IPS-NIHi11 (cell line): ENCODE measurements at places on chromosomes 7 and 10.

DNA sequence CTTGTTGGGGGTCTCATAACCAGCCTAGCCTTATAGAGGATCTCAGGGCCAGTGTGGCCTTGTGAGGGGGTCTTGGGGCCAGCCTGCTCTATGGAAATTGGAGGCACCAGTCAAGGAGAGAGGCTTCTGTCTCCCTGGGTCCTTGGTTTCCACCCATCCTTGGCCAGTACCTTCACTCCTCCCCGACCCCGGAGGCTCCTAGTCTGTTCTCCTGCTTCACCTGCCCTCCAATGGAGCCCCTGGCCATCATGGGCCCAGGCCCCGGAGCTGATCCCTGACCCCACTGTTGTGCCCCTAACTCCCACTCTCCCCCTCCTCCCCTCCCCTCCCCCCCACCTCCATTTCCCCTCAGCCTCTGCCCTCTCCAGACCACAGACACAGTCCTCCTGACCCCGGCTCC lies 29.7 kb downstream of the RASGEF1A start:
- DNase-seq = no peak

GRCh38 chr10:71494980-71495381 lies 98.3 kb downstream of the CDH23 start:
- DNase-seq = no peak

GRCh38 chr7:78037603-78038002 lies 239.0 kb downstream of the PHTF2 start:
- DNase-seq = no peak

GRCh38 chr7:74495112-74496086 lies 41.7 kb downstream of the GTF2IRD1 start:
- DNase-seq = no peak

DNA sequence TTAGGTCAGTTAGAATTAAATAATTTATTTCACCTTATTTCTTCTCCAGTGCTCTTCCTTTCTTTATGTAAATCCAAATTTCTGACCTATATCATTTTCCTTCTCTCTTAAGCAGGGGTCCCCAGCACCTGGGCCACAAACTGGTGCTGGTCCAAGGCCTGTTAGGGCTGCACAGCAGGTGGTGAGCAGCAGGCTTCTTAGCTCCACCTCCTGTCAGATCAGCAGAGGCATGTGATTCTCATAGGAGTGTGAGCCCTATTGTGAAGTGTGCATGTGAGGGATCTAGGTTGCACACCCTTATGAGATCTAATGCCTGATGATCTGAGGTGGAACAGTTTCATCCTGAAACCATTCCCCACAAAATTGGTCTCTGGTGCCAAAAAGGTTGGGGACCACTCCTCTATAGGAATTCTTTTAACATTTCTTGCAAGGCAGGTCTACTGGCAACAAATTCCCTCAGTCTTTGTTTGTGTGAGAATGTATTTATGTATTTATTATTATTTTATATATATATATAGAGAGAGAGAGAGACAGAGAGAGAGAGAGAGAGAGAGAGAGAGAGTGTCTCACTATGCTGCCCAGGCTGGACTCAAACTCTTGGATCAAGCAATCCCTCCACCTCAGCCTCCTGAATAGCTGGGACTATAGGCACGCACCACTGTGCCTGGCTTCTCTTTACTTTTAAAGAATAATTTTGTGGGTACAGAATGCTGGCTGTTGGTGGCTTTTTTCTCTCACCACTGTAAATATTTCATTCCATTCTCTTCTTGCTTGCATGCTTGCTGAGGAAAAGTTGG lies 4.3 kb upstream of the ABCC2 start:
- DNase-seq = no peak

DNA sequence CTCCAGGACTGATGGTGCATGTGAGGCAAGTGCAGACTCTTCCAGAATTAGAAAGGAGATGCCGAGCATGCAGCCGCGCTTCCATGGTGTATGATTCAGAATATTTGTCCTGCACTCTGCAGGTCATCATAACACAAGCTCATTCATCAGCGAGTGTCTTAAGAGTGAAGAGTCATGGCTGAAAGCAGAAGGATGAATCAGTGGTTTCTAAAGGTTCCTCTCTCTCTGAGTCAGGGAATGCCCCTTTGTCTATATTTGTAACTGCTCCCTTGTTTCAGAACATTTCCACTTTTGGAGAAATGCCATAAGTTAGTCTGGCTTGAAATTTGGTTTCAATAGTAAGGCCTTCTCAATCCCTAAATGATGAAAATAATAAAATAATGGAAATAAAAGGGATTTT lies 52.3 kb downstream of the HECW1 start:
- DNase-seq = no peak

- DNase-seq = no peak
Observed at GRCh38 chr7:151541709-151542499, 22.2 kb upstream of the RHEB start.

GRCh38 chr10:91123261-91123660 lies 97.2 kb upstream of the PCGF5 start:
- DNase-seq = no peak

DNA sequence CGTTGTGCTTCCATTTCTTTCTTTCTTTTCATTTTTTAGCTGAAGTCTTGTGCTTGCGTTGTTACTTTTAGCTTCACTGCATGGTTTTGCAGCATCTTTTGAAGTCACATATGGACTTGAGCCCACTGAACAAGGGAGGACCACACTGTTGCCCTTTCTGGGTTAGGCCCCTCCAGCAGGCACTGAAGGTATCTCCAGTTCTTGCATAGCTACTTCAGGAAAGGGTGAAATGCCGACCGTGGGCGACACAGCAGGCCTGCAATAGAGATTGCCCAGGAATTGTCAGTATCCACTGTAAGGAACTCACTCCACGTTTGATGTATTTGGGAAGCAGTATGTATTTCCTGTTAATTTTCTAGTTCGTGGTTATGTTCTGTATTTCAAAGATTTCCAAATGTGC lies 85.1 kb downstream of the WDR37 start:
- no peak for DNase-seq

DNA sequence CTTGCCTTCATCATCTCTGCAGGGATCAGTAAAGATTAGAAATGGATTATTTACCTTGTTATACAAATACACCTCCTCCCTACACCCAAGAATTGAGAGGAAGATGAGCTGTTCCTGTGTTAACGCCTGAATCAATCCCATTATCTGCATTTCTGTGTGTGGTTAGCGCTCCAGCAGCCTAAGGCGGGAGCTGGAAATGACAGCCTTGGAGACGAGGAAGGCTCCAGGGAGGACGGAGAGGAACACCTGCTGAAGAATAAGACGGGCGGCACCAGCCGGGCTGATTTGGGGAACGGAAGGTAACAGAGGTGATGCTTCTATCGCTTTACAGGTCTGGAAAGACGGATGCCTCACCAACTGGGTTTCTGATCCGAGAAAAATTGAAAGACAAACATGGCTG lies 34.2 kb upstream of the DDC start:
- no peak for DNase-seq

- no peak for DNase-seq
Observed at GRCh38 chr7:130648580-130648979, 20.0 kb downstream of the COPG2 start.

GRCh38 chr10:5891009-5891408 lies 966 bp downstream of the FBH1 start:
- no peak for DNase-seq

- DNase-seq = no peak
Observed at GRCh38 chr7:150969475-150969874, 8.6 kb downstream of the KCNH2 start.

GRCh38 chr7:95427166-95427565 lies 7.7 kb downstream of the PON2 start:
- no peak for DNase-seq

DNA sequence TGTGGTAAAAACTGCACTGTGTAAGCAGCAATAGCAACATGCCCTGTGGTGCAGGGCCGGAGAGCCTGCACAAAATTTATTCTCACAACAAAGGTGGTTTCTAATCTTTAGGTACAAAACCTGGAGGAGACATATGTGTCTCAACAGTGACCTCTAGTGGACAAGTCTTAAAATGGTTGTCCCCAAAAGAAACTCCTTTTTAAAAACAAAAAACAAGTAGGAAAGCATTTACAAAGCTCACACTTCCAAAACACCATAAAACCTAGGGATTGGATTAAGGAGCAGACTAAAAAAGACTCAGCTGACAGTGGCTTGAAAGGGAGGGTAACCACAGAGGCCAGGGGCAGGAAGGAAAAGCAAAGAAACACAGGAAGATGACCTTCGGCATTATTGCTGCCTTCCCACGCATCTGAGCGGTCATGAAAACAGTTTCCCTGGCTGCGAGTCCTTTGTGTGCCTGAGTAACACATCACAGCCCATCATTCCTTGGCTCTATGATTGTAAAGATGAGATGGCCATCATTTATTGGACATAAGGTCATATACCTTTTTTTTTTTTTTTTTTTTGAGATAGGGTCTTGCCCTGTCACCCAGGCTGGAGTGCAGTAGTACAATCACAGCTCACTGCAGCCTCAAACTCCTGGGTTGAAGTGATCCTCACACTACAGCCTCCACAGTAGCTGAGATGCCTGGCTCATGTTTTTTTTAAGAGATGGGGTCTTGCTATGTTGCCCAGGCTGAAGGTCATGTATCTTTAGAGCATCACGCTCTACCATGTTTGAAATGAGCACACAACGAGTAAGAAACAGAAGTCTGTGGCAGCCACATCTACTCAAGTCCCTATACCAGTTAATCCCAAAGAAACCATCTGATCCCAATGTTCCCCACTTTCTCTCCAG lies 39.5 kb downstream of the RSU1 start:
- peak; percentile 79 for DNase-seq

DNA sequence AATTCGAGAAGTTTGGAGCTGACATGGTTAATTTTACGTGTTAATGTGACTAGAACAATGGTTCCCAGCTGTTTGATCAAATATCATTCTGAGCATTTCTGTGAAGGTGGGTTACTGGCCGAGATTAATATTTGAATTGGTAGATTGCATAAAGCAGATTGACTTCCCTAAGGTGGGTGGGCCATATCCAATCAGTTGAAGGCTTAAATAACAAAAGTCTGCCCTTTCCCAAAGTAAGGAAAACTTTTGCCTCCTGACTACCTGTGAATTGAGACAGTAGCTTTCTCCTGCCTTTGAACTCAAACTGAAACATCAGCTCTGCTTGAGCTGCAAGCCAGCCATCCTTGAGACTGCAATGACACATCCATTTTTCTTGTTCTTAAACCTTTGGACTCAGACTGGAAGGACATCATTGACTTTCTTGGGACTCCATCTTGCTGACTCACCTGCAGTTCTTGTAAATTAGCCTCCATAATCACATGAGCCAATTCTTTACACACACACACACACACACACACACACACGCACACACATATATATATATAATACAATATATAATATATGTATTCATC lies 63.1 kb upstream of the LRRTM3 start:
- DNase-seq = no peak

- no peak for DNase-seq
Observed at GRCh38 chr7:83546586-83546985, 102.4 kb downstream of the SEMA3E start.

DNA sequence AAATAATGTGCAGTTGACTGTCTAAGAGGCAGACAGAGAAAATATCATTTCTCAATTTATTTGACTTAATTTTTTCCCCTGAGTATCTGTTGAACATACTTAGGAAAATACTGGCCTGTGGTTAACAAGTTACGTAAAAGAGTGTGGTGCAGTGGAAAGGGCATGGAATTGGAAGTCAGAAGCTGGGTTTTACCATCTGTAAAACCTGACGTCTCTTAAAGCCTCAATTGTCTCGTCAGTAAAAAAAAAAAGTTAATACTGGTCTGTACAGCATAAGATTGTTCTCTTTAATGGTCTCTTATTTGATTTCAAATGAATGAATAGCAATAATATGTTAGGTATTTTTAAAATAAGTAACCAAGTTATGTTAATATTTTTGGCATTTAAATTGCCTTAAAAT lies 67.8 kb downstream of the PHTF2 start:
- no peak for DNase-seq

- DNase-seq = no peak
Observed at GRCh38 chr10:129761197-129761972, 202.7 kb downstream of the EBF3 start.

DNA sequence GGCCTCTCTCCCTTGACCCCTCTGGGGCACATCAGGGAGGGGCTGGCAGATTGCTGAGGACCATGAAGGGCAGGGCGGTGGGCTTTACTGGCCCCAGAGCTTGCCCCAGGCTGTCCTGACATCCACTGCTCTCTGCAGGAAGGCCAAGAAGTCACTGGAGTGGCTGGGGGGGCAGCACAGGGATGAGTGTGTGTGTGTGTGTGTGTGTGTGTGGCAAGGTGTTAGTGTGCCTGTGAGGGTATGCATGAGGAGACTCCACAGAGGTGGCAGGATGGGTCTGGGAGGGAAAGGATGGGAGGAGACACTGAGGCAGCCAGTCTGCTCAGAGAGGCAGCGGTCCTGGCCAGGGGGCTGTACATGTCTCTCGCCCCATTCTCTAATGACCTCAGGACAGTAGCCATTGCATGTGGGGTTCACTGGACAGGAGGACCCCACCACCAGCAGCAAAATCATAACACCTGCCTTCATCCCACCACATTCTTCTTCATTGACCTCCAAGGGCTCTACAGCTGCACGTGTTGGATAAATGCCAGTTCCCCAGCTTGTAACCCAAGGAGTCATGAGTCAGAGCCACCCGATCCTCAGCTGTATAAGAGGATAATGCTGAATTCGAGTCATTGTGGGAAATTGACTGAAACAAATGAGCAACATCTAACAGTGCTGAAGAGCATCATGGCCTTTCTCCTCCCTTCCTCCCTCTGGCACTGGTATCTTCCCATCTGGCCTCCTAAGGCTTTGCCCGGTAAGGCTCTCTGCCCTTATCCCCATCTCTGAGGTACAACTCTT lies 720.5 kb downstream of the GRID1 start:
- no peak for DNase-seq

- no peak for DNase-seq
Observed at GRCh38 chr7:129903935-129904334, 48.8 kb downstream of the UBE2H start.

- DNase-seq = no peak
Observed at GRCh38 chr7:32034052-32034451, 36.2 kb downstream of the PDE1C start.

DNA sequence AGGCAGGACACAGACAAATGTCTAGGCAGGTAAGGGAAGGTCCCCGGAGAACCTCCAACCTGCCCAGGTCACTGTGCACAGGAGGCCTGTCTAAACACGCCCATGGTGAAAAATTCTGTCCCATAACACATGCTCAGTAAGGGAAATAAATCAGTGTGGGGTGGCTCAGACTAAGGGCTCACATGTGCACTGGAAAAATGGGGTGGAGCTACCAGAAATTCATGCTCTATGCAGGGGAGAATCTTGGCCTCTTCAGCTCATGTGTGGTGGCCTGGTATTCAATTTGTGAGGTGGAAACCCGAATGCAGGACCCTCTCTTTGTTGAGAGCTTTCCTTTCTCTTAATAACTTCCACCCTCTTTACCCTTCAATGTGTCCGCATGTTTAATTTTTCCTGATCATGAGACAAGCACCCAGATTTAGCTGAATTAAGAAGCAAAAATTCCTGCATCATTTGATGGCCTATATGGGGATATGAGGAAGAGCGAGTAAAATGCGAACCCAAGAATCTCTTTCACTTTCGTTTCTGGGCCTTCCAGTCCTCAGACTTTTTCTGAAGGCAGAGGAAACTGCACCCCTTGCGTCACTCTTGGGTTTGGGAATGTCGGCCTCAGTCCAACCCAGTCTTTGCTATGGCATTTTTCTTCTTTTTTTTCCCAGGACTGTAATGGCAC lies 163.2 kb downstream of the DGKB start:
- DNase-seq = no peak
